ENCODE measurements at places on chromosomes 7 and 10.

GRCh38 chr10:78755063-78755701 is 313.6 kb upstream of the ZMIZ1 start:
- no peak for DNase-seq

GRCh38 chr10:30583778-30584415 is 45.7 kb downstream of the LYZL2 start:
- DNase-seq, result peak; percentile 36

- DNase-seq, result no peak
Measured at GRCh38 chr7:128902761-128903585, 7.5 kb downstream of the KCP start.

- no peak for DNase-seq
Measured at GRCh38 chr10:115141254-115141653, 48.1 kb downstream of the ATRNL1 start.

GRCh38 chr7:108112683-108113082 is 17.5 kb downstream of the LAMB4 start:
- DNase-seq, result no peak

- DNase-seq, result no peak
Measured at GRCh38 chr7:13920053-13920697, 69.3 kb downstream of the ETV1 start.

DNA sequence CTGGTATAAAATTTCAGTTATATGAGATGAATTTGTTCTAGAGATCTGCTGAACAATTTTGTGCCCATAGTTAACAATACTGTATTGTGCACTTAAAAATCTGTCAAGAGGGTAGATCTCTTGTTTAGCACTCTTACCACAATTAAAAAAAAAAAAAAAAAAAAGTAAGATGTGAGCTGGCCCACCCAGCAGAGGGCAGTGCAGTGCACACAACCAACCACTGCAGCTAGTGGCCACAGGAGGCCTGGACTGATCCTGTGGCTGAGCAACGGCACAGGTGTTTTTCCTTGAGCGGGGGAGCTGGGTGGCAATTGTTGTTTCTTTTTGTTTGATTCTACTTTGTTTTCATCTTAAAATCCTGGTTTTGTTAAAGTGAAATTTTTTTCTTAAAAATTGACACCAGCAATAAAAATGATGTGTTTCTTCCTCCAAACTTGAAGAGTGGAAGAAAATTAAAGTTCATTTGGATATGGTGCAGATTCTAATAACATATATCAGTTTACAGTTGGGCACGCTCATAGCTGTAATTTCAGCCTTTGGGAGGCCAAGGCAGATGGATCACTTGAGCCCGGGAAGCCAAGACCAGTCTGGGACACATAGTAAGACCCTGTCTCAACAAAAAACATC is 171.1 kb upstream of the TBX20 start:
- DNase-seq, result peak; percentile 15

DNA sequence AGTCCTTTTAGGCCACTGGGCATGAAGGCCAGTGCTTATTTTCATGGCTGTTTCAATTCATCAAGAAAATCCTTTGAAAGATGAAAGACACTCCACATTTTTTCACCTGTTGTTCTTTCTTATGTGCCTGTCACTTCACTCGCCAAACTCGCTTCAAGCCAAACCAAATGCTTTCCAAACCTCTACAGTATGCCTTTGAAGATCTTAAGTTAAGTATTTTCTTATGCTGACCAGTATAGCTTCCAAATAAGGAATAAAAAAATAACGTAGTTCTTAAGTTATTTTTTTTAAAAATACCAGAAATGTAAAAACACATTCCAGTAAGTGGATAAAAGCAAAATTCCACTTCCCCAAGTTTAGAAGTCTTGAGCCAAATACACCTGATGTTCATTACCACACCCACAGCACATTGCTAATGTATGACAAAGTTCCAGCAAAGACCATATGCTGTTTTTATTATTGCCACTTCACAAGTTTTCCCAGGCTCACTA is 186.1 kb downstream of the MTERF1 start:
- DNase-seq, result no peak

GRCh38 chr10:102422545-102423129 is 2.0 kb downstream of the FBXL15 start:
- DNase-seq, result no peak

GRCh38 chr10:20277820-20278219 is 461.6 kb downstream of the PLXDC2 start:
- no peak for DNase-seq

DNA sequence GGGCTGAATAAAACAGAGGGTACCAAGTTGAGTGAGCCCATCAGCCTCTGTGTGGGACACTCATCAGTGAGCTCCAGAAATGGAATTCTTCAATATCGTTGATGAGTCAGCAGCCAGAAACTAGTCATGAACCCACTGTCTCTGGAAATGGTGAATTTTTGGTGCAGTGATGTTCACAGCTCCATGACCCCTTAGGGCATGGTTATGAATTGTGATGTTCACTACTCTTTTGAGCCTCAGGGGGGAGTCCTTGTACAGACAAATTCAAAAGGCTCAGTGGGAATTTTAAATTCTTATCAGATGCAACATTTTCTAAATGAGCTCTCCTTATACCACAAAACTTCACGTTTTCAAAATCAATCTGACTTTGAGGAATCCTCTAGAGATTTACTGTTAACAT is 335.7 kb downstream of the PHTF2 start:
- no peak for DNase-seq

GRCh38 chr10:117241541-117242462 is 888 bp downstream of the SLC18A2 start:
- no peak for DNase-seq

- no peak for DNase-seq
Measured at GRCh38 chr7:136496551-136496950, 371.9 kb upstream of the CHRM2 start.

GRCh38 chr7:36366718-36367560 is 22.7 kb upstream of the ANLN start:
- peak; percentile 56 for DNase-seq

GRCh38 chr7:12092499-12093130 is 118.5 kb upstream of the TMEM106B start:
- no peak for DNase-seq

- no peak for DNase-seq
Measured at GRCh38 chr10:93911866-93912265, 18.1 kb downstream of the SLC35G1 start.

DNA sequence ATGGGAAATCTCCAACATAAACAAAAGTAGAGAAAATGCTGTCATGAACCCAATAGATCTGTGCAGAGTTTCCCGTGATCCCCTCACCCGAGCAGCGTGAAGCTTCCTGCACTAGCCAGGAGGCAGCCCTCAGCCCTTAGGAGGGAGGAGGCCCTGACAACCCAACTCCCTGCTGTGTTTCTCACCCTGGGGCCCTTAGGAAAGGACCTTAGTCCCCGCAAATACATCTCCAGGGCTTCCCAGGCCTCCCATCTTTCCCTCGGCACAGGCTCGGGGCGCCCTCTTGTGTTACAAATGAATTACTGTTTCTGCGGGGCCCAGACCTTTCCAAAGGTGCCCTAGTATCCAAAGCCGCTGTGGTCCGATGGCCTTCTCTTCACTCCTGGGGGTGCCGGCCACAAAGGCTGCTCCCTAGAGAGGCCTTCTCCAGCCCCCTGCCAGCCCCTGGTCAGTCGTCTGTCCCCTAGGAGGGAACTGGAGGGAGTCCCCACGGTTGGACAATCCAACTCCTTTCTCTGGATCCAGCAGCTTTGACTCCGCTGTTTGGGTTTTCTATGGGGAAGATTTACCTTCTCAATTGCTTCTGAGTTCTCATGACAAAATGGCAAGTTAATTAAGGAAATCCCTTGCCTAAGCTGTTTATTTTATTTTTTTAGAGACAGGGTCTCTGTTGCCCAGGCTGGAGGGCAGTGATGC is 49.9 kb upstream of the SH2B2 start:
- no peak for DNase-seq

GRCh38 chr7:55523366-55523765 is 48.9 kb downstream of the VOPP1 start:
- no peak for DNase-seq

GRCh38 chr7:158368449-158368848 is 219.2 kb downstream of the PTPRN2 start:
- DNase-seq, result no peak

DNA sequence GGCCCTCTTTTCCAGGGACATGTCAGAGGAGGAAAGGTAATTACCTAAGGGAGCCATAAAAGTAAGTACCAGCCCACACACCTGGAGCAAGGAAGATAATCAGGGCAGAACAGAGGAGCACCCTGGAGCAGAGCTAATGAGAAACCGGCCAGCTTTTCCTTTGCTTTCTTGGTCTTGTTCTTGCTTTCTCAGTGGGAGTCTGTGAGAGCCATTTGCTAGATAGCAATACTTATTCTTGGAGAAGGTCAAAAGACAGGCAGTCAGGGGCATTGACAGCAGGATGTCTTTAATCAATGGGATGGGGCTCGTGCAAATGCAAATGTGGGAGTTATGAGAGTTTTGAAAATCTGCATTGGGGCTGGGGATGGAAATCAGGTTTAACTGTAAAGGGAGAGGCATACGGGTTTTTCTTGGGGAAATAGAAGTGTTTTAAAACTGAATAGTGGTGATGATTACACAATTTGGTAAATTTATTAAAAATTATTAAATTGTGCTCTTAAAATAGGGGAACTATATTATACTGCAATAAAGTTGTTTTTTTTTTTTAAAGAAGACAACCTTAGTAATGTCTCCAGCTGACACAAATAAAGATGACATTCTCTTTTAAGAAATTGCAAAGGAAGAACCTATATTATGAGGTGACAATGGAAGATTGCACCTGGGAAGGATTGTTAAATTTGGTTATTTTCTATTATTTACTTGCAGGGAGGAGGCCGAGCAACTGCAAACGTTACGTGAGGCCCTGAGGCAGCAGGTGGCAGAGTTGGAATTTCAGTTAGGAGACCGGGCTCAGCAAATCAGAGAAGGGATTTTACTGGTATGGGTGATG is 35.6 kb upstream of the PPP1R17 start:
- DNase-seq, result no peak

DNA sequence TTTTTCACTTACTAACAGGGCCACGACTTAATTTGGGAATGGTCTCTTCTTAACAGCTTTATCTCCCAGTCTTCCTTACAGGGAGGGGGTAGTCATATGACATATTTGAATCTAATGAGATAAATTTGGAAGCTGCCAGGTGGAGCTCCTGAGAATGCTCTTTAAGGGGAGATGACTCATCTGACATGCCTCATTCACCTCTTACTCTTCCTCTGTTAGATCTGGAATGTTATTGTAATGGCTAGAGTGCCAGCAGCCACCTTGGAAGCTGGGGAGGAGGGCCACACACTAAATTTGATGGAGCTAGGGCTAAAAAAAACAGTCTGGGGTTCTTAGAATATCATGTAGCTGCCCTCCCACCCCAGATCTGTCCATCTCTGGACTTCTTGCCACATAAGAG is 22.7 kb downstream of the HECW1 start:
- no peak for DNase-seq

DNA sequence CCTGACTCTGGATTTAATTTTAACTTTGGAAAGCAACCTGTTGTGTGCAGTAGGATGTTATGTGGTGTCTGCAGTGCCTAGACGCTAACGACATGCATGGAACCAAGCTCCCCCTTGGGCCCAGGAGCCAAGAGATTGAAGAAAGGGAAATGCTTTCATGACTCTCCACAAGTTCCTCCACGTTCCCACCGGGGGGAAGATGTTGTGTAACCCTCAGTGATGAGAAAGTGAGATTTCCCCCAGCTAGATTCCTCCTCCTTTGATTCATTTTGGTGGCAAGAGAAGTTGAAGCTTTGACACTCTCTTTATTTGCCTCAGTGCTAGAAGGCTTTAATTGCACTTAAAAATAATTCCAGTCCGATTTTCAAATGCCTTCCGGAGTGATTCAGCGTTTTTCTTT is 157.9 kb upstream of the INSYN2A start:
- DNase-seq, result no peak

GRCh38 chr7:148702876-148703670 is 4.4 kb downstream of the CUL1 start:
- no peak for DNase-seq

DNA sequence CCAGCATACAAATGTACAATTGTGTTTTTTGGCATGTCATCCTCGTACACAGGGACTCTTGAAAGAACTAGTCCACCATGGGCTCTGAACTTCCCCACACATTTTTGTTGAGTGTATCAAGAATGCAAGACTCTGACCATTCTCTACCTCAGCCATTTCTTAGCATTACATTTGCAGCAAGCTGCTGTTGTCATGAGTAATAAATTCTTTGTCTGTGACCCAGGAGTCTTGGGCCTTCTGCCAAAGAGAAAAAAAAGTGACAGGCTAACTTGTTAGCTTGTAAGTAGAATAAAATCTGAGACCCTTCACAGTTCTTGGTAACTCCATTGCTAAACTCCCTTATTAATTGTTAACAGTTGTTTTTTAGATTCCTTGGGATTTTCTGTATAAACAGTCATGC is 542.3 kb upstream of the MBL2 start:
- no peak for DNase-seq

DNA sequence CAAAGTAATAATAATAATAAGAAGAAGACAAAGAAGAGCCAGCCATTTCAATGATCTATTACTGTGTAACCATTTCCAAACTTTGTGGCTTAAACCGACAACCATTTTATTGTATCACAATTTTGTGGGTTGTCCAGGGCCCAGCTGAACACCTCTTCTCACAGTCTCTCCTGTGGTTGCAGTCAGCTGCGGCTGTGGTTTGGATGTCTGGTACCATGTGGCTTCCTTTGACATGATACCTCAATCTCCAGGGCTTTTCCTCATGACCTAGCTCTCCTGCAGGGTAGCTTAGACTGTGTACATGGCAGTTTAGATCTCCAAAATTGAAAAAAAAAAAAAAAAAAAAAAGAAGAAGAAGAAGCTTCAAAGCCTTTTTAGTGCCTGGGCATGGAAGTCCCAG is 72.6 kb upstream of the NFKB2 start:
- no peak for DNase-seq

GRCh38 chr7:74212661-74213060 is 2.9 kb downstream of the LAT2 start:
- no peak for DNase-seq

DNA sequence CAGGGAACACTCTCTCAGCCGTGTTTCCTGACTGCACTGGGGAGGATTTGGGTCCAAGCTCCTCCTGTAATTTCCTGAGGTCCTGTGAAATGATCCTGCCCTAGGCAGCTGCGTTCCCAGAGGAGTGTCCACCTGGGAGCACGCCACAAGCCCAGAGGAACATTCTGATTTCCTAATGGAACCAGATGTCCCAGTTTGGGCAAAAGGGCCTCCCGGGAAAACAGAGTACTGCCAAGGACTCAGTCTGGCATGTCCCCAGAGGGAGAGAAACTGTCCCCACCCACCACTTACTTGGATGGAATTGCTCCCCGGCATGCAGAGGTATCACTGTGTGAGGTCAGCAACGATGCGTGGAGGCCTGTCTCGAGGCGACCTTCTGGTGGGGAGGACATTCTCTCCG is 34.5 kb downstream of the ASB13 start:
- DNase-seq, result no peak

GRCh38 chr10:133335246-133336117 is 1.2 kb downstream of the CALY start:
- no peak for DNase-seq

Measured in GM12864 (cell line).